ENCODE measurements at places on chromosomes 2 and 18.

- no peak for ATAC-seq
These were observed 65.3 kb downstream of the PTPRM start for GRCh38 chr18:7632152-7633098.

DNA sequence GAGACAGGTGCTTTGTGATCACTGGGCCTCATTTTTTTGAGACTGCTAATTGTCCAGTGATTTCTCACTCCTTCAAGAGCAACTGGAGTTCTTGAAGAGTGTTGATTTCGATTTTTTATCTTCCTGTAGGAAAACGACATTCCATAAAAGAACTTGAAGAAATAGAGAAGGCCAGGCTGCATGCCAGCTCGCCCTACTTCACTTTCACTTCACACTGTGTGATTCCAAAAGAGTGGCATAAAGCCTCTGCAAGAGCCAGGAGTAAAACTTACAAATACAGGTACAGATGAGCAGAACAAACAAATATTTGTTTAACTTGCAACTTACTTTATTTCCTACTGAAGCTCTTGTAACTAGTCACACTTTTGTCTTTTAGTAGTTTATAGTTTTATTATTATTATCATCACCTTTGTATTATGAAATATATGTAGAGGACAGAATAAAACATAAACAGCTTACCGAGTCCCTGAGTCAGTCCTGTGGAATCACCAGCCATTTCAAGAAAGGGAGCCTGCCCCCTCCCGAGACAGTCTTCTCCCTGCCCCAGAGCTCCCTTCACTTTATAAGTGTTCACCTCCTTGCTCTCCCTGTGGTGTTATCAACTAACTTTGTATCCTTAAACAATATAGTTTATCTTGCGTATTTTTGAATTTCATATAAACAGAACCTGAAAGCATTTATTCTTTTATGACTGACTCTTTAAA is 8.7 kb downstream of the FAM228A start:
- no peak for ATAC-seq

DNA sequence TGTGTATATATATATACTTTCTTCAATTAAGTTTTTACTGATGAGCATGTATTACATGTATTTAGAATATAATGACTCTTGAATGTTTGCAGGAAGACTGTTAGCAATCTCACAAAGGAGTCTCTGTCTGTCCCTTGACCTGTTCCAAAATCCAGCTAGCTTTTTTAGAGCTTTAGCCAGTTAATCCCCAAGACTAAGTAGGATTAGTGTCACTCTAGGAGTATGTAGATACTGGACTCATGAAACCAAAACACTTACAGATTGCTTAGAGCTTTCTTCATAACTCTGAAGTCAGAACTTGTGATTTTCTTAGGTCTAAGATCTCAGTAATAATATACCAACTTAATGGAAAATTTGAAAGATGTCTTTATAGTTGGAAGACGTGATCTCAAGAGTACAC is 2.2 kb downstream of the UBXN4 start:
- ATAC-seq, result no peak

GRCh38 chr2:109285244-109285651 is 156.2 kb downstream of the SH3RF3 start:
- ATAC-seq, result peak; percentile 75

- ATAC-seq, result no peak
These were observed 56.9 kb downstream of the REL start for GRCh38 chr2:60938301-60938700.

GRCh38 chr2:160652236-160652635 is 158.6 kb upstream of the RBMS1 start:
- ATAC-seq, result peak; percentile 77

DNA sequence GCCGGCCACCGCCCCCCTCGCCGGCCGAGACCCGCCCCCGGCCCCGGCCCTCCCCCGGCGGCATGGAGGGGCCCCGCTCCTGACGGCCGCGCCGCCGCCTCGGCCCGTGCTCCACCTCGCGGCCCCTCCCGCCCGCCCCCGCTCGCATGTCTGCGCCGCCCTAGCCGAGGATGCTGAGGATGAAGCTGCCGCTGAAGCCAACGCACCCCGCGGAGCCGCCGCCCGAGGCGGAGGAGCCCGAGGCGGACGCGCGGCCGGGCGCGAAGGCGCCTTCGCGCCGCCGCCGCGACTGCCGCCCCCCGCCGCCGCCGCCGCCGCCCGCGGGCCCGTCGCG is 397 bp downstream of the ZCCHC2 start:
- ATAC-seq, result no peak

GRCh38 chr2:100197631-100198153 is 55.3 kb upstream of the AFF3 start:
- peak; percentile 54 for ATAC-seq

- ATAC-seq, result no peak
These were observed 27.7 kb downstream of the SH3BP4 start for GRCh38 chr2:234979204-234980167.

GRCh38 chr2:103784261-103784660 is 1022.4 kb downstream of the TMEM182 start:
- ATAC-seq, result no peak

GRCh38 chr18:75200071-75200470 is 8.9 kb downstream of the PTGR3 start:
- no peak for ATAC-seq

DNA sequence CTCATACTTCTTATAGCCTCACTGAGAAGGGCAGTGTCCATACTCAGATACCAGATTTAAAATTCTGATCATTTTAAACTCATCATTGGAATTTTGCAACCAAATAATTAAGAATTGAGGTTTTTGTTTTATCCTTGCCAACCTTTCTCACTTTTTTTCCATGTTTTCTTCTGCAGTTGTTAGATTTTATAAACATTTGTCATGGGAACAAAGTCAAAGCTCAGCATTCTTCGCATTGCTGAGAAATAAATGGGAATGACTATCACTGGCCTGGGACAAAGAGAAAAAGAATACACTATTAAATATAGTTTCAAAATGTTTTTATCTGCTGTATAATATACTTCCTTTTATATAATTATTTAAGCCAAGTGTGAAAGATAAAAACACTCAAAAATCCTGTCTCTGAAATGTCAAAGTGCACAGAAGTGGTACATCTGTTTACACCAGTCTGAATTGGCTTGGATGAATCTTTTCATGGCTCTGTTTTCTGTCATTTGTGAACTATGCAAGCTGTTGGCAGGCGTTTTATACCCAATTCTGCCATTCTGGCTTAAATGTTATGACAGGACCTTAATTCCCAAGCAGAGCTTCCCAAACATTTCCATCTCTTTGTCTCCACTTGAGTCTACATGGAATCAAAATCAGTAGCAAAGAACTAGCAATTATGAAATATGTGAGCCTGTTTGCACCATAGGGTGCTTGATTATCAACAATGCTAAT is 249.3 kb upstream of the SYT4 start:
- ATAC-seq, result no peak

DNA sequence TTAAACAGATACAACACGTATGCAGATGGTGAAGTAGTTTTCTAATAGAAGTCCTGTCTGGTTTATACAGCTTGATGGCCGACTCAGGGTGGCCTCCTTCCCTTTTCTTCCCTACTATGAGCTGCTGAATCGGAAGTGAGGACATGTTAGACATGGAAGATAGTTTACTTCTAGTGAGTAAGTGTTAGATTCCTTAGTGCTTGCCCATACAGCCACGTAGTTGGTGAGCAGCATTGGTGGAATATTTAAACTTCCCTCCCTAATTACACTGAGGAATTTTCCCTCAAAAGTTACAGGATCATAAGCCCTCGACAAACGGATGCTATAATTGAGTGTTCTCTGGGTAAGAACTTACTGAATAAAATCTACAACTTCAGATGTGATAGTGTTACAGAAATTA is 52.1 kb downstream of the RHBDD1 start:
- ATAC-seq, result no peak

DNA sequence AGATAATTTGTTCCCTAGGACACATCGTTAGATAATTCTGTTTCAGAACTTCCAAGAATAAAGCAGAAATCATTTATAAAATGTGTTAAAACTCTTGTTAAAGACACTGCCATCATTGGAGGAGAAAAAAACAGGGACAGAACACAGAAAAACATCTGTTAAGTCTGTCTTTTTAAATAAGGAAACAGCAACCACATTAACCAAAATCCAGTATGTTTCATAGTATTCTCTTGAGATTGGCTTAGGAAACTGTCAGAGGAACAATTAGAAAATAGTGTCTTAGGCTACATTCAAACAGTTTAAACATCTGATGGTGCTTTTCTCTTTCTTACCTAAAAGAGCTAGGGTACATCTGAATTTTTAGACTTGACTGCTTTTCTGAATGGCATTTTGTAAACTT is 81.6 kb downstream of the PMS1 start:
- ATAC-seq, result no peak

GRCh38 chr18:12321333-12321732 is 13.3 kb downstream of the TUBB6 start:
- peak; percentile 35 for ATAC-seq

DNA sequence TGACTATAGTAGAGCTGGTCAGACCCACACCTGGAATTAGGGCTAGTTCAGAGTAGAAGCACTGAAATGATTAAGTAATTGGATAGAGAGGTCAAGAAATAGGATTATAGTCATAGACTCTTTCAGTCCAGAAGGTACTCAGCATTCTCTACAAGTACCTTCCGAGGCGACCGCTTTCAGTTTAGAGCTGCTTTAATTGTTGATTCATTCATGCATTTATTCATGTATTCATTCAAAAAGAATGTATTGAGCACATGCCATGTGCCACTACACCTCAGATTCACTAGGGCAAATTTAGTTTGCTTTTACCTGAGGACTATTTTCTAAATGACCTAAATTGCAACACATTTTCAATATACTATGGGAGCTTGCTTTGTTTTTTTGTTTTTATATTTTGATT is 48.7 kb downstream of the CRIM1 start:
- peak; percentile 40 for ATAC-seq

GRCh38 chr2:239289545-239289944 is 111.3 kb downstream of the HDAC4 start:
- no peak for ATAC-seq

GRCh38 chr2:233700028-233700635 is 7.4 kb downstream of the UGT1A6 start:
- peak; percentile 57 for ATAC-seq

GRCh38 chr2:190582019-190582418 is 47.5 kb upstream of the NEMP2 start:
- ATAC-seq, result no peak

DNA sequence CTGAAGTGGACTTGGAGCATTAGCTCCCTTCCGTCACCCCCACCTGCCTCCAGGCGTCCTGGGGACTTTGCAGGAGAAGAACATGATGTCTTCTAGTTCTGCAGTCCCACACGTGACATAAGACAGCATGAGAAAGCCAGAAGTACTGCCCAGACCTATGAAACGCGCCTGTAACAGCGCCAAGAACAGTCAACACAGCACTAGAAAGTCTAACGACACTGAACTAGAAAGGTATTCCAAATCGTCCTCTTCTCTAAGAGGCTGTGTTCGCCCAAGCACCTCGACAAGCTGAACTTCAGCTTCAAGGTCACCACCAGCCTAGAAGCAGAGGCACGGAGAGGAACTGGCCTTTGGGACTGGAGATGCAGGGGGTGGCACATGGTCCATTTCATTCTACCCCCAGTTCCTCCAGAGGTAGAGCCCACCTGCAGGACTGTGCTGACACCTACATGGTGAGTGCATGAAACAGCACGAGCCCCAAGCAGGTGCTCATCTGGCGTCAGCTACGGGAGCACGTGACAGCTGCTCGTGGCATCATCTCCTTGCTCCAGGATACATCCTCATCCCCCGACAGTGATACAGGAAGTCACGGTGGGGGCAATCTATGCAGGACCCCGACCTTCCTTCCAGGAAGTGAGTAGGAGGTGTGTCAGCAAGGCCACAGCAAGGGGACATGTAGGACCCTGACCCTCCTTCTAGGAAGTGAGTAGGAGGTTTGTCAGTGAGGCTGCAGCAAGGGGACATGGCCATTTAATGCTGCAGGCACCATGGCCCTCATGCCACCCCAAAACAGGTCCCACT is 3.7 kb downstream of the HDAC4 start:
- ATAC-seq, result no peak

GRCh38 chr18:21700528-21701075 is 4.0 kb downstream of the ABHD3 start:
- no peak for ATAC-seq

- no peak for ATAC-seq
These were observed 29.9 kb upstream of the TRIB2 start for GRCh38 chr2:12686708-12687283.

DNA sequence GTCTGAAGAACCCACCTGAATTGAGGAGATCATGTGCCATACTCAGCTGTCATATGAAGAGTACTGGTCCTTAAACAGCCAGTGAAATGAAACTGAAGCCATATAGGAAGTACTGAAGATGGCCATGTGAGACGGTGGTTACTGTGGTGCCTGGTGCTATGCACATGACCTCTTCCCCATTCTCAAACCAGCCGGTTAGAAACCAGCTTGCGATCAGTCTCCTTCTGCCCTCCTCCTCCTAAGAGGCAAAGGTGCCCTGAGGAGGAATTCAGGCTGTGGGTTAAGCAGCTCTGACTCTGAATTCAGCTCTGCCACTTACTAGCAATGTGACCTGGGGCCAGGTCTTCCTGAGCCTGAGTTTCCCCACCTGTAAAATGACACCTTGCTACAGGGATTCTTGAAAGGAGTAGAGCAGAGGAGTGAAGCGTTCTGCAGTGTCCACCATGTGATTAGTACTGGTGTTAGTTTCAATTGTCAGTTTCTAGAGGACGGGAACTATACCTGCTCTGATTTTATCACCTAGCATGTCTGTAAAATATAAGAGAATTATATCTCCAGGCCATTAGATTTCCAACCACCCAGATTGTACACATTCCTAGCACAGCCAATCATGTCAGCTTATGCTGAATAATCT is 5.1 kb downstream of the FECH start:
- no peak for ATAC-seq

DNA sequence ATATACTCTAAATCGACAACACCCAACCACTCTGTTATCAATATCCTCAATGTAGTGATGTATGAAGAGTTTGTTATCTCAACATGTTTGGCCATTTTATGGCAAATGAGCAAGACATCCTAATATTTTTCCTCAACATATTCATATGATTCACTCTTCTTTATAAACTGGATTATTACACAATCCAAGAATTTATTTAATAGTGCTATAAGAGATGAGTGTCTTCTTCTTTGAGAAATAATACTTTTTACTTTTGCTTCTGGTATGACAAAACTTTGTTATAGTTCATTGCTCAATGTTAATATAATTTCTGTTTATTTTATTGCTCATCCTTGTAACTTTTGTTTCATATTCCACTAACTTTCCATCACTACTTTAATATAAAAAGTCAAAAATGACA is 44.3 kb downstream of the SCN9A start:
- no peak for ATAC-seq

GRCh38 chr2:37005118-37005868 is 39.0 kb upstream of the STRN start:
- peak; percentile 69 for ATAC-seq

Data from esophagus mucosa (tissue), 1 donor.